Suprapubic skin (tissue), 4 donors: ENCODE measurements at places on chromosomes 7 and 10.

DNA sequence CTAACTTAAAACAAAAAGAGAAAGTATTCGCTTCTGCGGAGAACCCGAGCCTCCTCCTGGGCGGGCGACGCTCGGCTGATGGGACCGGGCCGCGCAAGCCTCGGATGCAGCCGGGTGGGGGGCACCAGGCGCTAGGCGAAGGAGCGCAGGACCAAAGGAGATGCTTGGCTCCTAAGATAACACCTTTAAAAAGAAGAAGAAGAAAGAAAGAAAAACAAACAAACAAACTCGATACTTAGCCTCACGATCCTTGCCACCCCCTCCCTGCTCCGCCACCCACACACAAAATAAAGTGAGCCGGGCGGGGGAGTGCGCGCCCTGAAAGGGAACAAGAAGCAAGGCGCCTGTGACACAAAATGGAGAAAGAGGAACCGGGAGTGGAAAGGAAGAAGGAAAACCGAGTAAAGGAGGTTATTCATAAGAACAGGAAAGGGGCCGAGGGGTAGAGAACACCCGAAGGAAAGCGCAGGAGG lies 34.0 kb upstream of the EBLN1 start:
- no peak for DNase-seq

DNA sequence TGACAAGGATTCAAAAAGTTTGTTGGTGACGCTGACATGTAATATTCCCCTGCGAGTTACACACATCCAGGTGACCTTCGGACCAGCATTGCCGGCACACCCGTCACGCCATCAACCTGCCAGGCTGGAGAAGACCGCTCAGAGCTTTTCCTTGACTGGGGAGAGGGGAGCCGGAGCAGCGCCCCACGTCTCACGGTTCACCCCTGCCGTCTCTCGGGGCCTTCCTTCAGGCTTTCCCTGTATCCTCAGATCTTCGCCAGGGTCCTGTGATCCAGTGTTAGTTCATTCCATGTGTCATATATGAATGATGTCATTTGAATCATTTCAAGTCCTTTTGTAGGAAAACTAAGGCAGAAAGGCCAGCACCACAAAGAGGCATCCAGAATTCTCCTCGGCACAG lies 127.8 kb downstream of the MGMT start:
- no peak for DNase-seq

DNA sequence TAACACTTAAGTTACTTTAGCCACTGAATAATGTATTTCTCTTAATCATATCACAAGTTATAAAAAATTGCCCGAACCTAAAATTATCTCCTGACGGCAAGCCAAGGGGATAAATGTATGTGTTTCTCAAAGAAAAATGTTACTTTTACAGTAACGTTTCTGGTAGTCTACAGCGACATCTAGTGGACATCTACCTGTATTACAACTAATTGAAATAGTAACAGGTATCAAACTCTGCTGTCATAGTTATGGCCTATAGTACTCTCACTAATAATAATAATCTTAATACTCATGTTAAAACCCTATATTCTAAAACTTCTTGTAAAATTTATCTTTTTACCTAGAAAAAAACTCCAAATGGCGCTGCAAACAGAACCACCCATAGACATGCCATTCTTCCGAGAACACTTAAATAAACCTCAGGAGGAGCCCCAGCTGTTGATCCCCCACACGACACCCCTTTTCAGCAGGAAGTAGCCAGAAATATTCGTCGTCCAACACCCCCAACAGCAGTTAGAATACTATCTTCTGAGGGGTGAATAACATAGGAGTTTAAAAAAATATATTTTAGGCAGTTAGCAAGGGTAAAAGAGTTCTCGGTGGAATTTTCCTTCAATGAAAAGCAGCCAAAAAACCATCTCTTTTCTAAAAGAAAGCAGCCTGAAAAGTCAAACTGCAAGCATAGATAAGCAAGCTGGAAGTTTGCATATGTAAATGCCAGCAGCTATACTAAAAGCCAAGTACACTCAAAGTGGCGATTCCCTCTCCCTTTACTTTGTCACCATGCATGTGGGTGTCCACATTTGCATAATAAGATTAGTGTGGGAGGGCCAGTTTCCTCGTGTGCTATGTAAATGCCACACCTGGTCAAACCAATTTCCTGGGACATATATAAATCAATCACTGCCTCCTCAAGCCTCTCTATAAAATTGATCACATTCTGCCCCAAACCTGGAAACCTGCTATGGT lies 40.5 kb upstream of the ZNF107 start:
- DNase-seq, result no peak

DNA sequence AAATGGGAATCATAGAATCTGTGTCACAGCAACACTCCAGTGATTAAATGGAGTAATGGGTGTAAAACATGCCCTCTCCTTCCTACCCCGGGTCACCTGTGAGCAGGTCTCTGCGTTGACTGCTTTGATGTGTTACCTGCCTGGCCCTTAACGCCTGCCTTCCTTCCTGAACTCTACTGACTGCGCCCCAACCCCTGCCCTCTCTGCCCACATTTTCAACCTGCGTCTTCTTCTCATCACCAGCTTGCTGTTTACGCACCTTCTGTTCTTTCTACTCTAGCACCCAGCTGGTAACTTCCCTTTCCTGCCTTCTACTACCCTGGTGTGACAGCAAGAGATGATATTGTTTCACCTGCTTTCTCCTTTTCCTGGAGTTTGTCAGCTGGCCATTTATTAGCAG lies 303.0 kb upstream of the LRGUK start:
- DNase-seq, result no peak

DNA sequence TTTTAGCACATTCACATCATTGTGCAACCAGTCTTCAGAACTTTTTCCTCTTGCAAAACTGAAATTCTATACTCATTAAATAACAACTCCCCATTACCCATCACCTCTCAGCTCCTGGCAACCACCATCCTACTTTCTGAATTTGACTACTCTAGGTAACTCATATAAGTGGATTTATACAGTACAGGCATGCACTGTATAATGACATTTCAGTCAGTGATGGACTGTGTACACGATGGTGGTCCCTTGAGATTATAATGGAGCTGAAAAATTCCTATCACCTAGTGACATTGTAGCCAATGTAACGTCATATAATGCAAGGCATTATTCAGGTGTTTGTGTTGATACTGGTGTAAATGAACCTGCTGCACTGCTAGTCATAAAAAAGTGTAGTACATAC lies 60.1 kb downstream of the BTRC start:
- DNase-seq, result no peak

GRCh38 chr10:98410135-98410743 lies 4.7 kb downstream of the PYROXD2 start:
- DNase-seq, result no peak

DNA sequence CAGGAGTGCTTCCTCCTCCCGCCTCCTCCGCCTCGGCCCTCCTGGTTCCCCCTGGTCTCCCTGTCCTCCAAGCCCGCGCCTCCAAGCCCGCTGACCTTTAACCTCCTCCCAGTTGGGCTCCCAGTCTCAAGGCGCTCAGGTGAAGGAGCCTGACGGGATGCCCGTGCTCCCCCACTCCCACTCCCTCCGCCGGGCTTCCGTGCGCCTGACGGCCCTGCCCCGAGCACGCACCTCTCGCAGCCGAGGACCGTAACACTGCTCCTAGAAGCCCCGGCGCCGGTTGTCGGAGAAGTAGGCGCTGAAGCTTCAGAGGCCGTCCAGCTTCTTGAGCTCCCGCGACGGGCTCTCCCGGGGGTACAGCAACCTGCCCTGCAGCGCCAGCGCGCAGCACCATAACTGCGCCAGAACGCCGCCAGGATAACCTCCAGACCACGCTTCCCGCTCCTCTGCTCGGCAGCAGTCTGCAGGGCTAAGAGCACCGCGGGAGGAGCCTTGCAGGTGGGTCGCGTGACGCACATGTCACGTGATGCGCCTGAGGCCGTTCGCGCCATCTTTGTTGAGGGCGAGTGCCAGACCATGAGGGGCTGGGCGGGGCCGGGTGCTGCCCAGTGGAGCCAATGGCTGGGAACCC lies 71.0 kb upstream of the ZNF479 start:
- no peak for DNase-seq

- no peak for DNase-seq
These were observed 8.6 kb downstream of the TRIM56 start for GRCh38 chr7:101093906-101094305.

- DNase-seq, result no peak
These were observed 34.6 kb downstream of the RHEB start for GRCh38 chr7:151484971-151485707.

DNA sequence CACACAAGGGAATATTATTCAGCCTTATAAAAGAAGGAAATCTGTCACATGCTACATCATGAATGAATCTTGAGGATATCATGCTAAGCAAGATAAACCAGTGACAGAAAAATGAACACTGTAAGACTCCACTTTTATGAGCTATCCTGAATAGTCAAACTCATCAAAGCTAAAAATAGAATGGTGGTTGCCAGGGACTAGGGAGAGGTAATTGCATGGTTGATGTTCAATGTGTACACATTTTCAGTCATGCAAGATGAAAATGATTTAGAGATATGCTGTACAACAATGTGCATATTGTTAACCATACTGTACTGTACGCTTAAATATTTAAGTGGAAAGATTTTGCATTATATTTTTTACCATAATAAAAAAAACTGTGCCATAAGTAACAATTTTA lies 1349.1 kb downstream of the XPNPEP1 start:
- DNase-seq, result no peak

DNA sequence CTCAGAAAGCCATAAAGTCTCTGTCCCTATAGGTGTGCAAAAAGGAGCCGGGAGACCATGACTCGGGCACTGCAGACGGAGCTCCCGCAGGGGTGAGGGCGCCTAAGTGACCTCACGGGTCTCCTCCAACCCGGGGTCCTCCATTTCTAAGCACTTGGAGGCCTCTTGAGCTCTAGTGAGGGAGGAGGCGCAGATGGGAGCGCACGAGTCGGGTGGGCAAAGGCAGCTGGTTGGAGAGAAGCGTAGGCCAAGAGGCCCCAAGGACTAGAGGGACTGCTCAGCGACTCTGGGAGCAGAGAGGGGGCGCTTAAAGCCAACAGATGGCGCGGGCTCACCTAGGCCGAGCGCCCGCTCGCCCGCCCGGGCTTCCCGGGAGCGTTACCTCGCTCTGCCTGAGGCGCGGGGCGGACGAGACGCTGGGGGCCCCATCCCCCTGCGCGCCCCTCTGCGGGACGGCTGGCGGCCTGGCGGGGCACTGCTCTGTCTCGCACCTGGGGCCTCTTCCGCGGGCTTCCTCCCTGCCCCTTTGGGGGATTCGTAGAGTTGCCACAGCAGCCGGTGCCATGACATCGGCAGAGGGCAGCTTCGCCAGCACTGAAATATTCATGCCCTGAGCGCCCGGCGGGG lies 523 bp upstream of the CDH23 start:
- DNase-seq, result peak; percentile 58

DNA sequence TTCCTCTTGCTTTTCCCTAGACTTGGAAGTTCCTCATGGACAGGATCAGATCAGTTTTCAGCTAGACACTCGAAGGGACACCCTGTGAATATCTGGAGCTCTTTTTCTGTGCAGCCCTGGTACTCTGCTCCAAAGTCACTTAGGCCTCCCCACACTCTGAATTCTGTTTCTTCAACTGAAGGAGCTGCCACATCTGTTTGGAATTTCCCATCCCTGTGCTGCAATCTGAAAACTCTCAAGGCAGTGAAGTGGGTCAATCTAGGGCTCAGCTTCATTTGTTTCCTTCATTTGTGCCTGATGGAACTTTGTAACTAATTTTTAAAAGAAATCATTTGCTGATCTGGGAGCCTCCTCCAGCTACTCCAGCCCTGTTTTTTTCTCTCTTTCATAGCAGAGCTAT lies 9.6 kb downstream of the EPC1 start:
- no peak for DNase-seq

- DNase-seq, result no peak
These were observed 169.6 kb downstream of the TCERG1L start for GRCh38 chr10:131141645-131142516.

DNA sequence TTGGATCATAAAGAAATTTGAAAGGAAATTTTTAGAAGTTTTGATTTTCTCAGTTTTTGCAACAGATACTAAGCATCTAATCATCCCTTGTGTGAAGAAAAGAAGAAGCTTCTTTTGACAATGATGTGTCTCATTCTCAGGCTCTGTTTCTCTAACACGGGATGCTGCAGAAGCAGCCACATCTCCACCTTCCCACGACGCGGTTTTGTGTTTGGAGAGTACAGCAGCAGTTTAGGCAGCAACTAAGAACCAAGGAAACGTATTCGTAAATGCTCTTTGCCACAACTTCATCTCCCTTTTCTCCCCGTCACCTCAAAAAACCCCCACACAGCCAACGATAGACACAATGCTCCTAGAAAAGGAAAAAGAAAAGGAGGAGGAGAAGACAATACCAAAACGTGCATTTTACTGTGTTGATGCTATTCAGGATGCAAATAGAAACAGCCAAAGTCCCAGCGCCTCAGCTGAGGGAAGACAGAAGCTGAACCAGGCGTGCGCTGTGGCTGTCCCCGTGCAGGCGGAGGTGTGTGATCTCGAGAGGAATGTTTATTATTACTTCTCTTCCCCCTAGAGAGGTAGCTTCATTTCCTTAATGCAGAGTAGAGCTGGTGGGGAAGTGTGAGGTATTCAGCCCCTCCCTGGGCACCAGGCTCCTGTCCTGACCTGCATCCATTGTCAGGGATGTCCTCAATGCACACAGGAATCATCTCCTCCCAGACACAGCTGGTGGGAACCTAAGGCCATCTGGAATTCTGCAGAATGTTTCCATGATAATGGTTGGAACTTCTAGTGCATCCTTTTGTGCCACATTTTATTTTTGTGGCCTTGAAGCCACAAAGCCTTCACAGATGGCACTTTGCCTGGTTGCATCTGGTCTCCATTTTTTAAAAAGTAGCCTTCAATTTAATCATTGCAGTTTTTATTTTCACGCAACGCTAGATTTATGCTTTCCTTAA lies 174.6 kb upstream of the KLF6 start:
- DNase-seq, result no peak

- DNase-seq, result no peak
These were observed 6.1 kb downstream of the COL1A2 start for GRCh38 chr7:94400643-94401427.

DNA sequence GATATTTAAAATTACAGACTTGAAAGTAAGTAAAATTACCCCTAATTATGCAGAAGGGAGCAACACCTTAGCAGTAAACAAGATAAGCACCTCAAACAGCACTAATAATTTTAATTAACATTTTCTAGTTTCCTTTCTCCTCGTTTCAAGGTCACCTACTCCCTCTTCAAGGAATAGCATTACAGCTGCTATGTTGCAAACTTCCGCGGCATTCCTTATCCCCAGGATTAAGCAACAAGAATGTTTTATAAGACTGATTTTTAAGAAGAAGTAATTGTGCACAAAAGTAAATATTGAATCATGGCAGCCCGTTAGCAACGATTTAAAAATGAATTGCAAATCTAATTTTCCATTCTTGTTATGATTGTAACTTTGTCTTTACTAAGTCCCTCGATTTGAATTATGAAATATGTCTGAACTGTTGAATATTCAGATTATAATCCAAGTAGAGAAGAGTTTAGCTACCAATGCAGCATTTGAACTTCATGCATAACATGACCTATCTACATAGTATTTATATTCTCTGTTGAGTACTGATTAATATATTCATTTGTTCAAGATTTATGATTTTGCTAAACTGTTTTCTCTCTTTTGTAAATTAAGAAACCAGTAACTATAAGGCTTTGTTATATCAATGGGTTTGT lies 593.5 kb upstream of the MGMT start:
- DNase-seq, result no peak
